ENCODE measurements at places on chromosomes 11 and 22.

- no peak for DNase-seq
Measured at GRCh38 chr11:6602096-6602940, 1.1 kb downstream of the RRP8 start.

- DNase-seq = no peak
Measured at GRCh38 chr11:132330515-132330914, 960.1 kb downstream of the NTM start.

DNA sequence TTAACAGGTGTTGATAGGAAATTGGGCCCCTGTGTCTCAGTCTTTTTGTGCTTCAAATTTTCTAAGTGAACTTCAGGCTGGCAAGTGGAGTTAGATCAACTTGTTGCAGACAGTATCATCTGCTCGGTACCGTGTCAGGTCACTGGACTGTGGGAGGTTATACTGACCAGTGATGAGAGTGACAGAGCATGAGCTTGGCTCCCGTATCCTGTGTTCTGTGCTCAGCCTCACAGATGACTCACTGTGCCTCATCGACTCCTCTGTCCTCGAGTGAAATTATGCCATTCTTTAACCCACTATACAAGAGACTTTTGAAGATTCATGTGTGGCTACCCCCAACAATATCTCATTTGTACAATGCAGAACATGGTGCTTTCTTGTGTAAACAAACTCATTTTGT, 7.9 kb downstream of the GRAP2 start:
- DNase-seq = no peak

DNA sequence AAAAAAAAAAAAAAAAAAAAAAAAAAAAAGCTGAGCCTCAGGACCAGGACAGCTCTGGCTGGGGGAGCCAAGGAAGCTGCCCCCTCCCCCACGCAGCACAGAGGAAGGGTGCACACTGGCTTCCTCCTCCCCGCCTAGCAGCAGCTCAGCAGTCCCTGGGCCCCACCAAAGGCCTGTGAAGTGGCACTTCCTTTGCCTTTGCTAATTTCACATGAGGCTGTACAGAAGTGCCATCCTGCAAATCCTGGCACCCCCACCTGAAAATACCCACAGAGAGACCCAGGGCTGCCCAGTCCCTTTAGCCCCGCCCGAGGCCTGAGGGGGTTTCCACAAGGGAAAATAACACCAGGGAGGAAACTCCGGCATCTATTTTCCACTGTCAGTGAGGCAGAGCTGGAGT, 3.9 kb downstream of the RHOG start:
- DNase-seq = no peak

GRCh38 chr11:111105566-111105965, 140.0 kb upstream of the POU2AF2 start:
- DNase-seq = no peak

DNA sequence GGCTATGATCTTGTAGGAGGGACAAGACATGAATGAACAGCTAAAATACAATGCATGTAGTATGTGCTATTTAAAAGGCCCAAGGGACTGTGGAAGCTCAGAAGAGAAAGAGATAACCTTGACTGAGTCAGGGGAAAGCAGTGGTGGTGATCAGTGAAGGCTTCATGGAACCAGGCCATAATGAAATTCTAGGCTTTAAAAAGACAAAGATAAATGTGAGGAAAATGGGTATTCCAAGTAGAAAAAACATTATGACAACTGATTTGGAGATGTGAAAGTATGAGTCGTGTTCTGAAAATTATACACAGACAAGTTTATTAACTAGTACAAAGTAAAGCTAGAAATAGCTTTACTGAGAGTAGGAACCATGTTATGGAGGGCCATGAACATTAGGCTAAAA, 189.8 kb downstream of the SOX6 start:
- no peak for DNase-seq

DNA sequence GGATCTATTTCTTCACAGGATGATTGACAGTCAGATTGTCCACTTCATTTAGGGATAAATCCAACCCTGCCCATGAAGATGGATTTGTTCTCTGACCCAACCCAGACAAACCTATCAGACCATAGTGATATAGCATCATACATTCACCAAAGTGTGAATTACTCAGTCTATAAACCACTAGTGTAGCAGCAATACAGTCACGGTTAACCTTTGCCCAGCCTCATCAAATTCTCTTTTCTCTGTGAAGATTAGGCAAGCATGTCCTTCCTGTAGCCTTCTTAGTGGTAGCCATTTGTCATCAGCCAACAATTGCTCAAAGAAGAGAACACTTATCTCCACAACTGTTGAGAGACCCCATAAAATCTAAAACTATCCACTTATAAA, 14.4 kb upstream of the BIRC2 start:
- no peak for DNase-seq

- DNase-seq = no peak
Measured at GRCh38 chr22:43819931-43820640, 8.0 kb upstream of the EFCAB6 start.

GRCh38 chr11:123505546-123506299, 75.7 kb downstream of the GRAMD1B start:
- no peak for DNase-seq

- DNase-seq = no peak
Measured at GRCh38 chr11:122399375-122399774, 256.1 kb upstream of the UBASH3B start.

GRCh38 chr11:78497293-78497692, 77.4 kb downstream of the NARS2 start:
- DNase-seq = no peak

- DNase-seq = no peak
Measured at GRCh38 chr11:28939381-28939780, 831.2 kb downstream of the METTL15 start.

- DNase-seq = no peak
Measured at GRCh38 chr11:36333897-36334296, 37.8 kb downstream of the PRR5L start.

GRCh38 chr22:33109514-33110430, 51.6 kb upstream of the SYN3 start:
- no peak for DNase-seq

DNA sequence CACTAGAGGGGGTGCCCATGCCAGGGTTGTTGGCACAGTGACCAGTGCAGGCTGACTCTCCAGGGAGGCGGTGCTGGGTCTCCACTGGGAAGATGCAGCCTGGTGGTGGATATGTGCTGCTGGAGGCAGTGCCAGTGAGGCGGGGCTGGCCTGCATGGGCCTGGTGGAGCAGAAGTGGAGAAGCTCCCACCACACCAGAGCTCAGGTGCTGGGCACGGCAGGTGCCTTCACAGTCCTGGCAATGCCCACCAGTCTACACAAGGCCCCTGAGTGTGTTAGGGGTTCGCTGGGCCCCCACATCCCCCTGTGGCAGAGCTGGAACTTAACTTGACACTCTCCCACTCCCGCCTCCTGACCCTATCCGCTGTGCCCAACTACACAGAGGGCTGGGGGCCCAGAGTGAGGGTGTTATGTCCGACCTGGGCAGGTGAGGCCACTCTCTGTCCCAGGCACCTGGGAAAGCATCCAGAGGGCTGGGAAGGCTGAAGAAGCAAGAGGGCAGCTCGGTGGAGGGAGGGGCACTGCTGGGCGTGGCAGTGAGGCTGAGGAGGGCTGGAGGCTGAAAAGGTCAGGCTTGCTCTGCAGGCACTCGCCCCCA, 102.4 kb upstream of the B3GAT1 start:
- peak; percentile 32 for DNase-seq

DNA sequence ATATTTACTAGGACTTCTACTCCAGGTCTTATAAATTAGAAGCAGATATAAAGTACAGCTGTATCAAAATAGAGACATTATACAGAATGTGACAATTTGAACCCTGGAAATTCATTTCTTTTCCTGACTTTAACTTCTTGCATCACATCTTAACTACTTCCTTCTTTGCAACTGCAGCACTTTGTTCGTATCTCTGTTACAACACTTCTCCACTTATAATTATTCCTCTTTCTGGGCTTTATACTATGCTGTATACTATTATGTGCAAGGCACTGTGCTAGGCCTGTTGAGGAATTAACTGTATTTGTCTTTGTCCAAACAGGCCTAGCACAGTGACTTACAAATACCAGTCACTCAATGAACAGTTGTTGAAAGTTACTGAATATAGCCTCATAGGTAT, 1.8 kb upstream of the SLC36A4 start:
- DNase-seq = no peak

- no peak for DNase-seq
Measured at GRCh38 chr22:40605761-40606160, 30.8 kb downstream of the MRTFA start.

DNA sequence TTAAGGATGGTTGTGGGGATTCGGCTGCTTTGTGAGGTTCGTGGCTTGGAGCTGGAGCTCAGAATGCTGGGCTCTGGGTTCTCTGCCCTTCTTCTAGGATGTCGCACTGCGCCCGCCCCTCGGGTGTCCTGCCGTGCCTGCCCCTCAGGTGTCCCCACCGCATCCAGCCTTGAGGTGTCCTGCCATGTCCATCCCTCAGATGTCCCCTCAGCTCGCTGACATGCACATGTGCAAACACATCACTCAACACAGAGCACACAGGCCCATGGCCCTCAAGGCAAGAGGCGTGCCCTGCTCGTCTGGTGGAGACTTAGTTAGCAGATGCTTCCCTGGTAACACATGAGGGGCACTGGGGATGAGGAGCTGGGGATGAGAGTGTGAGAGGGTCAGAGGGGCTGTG, 359.3 kb downstream of the TBC1D22A start:
- DNase-seq = no peak

DNA sequence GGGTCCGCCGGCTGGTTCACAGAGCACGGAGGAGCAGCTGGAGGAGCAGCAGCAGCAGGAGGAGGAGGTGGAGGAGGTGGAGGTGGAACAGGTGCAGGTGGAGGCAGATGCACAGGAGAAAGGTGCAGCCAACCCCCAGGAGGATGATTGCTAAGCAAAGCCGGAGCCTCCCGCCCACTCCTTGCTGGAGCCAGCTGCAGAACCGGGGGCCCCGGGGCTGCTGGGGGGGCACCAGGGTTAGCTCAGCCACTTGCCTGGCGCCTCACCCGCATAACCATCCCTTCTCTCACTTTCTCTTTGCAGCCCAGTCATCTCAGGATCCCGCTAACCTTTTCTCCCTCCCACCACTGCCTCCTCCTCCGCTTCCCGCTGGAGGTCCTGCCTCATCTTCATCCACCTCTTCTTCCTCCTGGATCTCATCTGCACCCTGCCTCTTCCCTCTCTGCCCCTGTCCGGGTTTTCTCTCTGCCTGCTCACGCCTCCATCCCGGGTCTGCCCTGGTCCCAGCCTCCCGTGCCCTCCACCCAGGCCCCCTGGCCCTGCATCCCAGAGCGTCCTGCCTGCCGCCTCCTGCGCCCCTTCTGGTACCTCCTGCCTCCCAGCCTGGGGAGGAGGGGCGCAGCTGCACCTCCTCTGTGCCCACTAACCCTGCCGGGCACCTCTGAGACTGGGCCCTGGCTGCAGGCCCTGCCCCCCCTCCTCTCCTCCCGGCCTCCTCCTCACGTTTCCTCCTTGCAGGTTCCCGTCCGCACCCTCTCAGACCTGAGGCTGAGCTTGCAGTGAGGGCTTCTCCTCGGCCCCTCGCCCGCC, 9.5 kb downstream of the KCTD17 start:
- DNase-seq = no peak

GRCh38 chr11:34502949-34503348, 10.6 kb downstream of the ELF5 start:
- no peak for DNase-seq

GRCh38 chr11:65182258-65183170, 786 bp downstream of the CAPN1 start:
- peak; percentile 79 for DNase-seq

DNA sequence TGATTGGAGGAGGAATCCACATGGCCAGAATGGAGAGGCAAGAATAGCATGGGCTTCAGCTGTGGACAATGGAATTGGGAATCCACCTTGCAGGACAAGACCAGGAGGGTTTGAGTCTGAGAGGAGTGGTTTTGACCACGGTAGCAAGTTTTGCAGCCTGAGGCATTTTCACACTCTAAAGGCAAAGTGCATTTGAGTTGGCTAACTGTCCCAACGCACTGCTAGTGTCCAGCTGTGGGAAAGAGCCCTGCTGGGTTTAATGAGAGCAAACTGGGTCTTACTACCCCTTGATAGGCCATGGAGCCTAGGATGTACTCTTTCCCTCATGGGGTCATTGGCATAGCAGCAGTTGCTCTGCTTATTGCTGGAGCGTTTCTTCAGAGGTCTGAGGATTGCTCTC, at the start of gene OR5B2:
TSS of gene OR5B2 (minus strand) at position 101 of the 400 bp plus-strand sequence. CDS start 4,860 bp downstream, outside the sequence.
- no peak for DNase-seq

- DNase-seq = no peak
Measured at GRCh38 chr22:26922806-26923205, 265.4 kb downstream of the MIAT start.

DNA sequence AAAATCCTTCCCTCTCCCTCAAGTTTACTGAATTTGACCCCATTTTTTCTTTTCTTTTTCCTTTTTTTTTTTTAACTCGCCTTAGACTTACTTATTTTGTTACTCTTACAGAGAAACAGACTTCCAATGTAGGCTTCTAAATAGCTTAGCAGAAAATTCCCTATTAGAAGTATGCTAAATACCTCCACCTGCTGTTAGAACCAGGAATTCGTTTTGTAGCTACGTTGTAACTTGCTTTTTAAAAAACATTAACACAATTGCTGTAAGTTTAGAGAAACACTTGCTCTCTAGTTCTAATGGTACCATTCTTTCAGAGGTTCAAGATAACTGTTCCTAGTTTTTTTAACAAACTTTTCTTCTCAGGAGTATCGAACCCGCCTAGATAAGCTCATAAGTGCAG, 324.2 kb downstream of the DCDC1 start:
- DNase-seq = no peak

GRCh38 chr11:83249972-83250593, 36.1 kb downstream of the CCDC90B start:
- DNase-seq = no peak

GRCh38 chr11:116530705-116531104, 242.1 kb downstream of the BUD13 start:
- DNase-seq = peak; percentile 20

DNA sequence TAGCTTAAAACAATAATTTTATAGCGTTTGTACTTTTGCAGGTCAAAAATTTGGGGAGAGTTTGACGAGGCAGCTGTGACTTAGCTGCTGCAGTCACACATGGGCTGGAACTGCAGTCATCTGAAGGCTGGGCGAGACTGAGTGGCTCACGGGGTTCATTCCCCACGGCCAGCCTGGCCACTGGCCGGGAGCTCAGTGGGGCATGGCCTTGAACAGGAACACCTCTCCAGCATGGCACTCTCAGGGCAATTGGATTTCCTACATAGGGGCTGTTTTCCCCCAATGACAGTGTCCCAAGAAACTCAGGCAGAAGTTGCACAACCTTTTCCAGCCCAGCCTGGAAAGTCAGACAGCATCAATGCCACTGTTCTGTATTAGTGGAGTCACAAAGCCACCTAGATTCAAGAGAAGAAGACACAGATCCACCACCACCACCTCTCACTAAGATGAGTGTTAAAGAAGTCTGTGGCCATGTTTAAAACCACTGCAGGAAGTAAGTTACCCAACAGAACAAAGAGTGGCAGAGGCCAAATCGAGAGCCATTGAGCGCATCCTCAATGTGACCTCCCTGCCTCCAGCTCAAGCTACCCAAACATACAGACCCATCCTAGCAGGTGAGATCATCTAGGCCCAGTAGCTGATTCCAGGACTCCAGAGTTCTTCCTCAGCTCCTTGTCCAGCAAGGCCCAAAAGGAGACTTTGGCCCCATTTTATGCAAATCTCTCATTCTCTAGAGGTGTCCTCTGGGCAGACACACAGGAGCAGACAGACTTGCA, 618.7 kb upstream of the CADM1 start:
- DNase-seq = no peak
